ENCODE measurements at places on chromosomes 3 and 15.

- ATAC-seq = no peak
Observed at GRCh38 chr15:63334821-63335220, 46.8 kb downstream of the CA12 start.

GRCh38 chr3:124942613-124943012 lies 8.1 kb upstream of the MUC13 start:
- ATAC-seq = no peak

GRCh38 chr3:112405845-112406244 lies 72.9 kb downstream of the CD200 start:
- peak; percentile 70 for ATAC-seq

- ATAC-seq = peak; percentile 7
Observed at GRCh38 chr3:108125153-108125543, 34.3 kb upstream of the CD47 start.

DNA sequence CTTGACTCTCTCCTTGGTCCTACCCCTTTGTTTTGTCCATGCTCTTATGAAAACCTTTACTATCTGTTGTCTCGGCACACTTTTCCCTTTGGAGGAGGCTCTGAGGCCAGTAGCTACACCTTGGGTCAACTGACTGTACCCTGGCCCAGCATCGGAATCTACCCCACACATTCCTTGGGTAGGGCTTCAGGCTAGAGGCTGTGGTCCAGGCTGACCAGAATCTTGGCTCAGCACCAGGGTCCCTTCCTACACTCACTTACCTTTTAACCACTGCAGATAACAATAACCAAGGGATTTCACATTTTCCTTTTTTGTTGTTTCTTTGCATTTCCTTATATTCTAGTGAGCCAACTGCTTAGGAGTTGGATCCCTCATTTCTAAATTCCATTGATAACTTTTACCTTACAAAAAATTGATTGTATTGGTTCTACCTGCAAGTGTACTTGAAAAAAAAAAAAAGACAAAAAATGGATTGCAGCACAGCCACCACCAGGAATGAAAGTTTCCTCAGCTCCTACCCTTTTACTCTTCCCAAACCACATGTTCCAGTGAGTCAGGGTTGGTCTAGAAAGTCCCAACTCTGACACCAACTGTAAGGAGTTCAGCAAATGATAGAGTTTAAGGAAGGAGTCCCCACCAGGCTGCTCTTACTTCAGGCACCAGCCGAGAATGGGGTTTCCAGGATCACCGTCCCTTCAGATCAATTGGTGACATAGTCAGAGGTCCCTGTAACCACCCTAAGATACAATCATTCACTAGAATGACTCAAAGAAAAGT lies 95.6 kb downstream of the FBLN2 start:
- ATAC-seq = no peak

DNA sequence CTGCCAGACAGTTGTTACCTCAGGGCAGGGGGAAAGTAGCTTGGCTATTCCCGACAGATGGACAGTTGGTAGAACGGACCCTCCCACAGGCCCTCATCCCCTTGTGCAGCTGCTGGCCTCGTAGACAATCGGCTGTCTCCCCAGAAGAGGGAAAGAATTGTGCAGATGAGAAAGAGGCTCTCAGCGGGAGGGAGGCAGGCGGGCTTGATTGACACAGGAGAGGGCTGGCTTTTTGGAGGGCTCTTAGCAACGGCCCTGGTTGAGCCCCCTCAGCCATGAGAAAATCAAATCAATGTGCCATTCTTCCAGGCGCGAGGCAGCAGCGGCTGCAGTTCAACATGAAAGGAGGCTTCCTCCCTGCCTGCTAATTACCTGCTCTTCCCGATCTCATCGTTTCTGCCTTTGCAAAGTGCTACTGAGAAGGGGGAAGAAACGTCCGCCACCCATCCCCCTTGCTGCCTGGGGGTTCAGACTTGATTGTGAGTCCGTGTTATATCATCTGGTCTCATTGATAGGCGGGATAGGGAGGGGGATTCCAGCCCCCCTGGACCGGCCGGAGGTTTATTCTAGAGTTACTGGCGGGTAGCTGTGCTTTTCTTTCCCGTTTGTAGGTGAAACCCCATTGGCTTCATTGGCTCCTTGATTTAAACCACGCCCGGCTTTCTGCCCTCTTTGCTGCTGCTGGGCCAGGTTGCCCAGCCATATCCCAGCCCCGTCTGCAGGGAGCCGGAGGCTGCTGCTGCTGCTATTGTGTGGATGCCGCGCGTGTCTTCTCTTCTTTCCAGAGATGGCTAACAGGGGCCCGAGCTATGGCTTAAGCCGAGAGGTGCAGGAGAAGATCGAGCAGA lies at the start of gene TAGLN3:
Gene TAGLN3, plus strand, starts transcription at position 287 of the 848 bp plus-strand sequence. Its CDS starts 501 bp downstream, at position 788.
- ATAC-seq = no peak
